NCI-H187 treated with DMSO at 0.1 percent for 48 hours (cell line): ENCODE measurements at places on chromosomes 12 and 14.

DNA sequence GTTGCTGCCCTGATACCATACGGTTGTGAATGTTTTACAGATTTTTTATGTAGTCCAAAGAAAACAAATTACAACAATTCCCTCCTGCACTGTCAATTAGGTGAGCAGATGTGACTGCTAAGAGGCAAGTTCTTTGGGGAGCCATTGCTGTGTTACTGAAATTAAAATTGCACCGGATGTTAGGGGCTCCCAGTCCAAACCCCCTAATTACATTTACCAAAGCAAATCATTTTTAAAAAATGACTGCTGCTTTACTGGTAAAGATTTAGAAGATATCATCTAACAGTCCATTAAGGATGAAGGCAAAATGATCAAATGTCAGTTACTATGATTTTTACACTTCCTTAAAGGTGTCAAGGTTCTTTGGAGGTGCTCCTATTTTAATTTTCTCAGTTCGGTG, 70.1 kb upstream of the CSRP2 start:
- no peak for DNase-seq

DNA sequence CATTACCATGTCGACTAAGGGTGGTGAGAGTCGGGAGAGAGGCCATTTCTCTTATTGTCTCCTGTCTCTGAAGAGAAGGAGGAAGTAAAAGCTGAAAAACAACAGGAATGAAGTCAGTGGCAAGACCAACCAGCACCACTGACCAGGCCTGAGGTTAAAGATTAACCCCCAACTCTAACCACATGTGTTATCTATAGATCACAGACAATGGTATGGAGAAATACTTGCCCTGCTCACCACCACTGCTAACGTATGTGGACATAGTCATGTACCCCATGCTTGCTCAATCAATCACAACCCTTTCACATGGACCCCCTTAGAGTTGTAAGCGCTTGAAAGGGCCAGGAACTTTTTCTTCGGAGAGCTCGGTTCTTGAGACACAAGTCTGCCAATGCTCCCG, 690.9 kb upstream of the LMO3 start:
- DNase-seq: no peak

DNA sequence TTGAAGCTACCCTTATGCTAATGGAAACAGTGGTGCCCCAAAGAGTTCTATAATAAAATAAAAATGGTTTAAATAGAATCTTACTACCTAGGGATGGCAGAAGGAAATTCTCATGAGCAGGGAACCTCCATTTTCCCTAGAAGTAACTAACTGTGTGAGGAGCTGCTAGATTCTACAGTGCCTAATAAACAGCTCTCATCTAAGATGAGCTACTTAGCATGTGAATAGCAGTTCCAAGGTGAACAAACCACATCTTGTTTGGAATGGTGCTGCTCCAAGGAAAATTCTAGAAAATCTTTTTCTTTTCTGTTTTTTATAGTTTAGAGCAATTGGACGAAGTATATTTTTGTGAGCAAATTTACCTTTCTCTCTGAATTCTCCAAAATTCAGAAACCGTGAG, 1015.3 kb upstream of the NOVA1 start:
- no peak for DNase-seq

GRCh38 chr14:29465095-29465494, 462.6 kb downstream of the PRKD1 start:
- no peak for DNase-seq

GRCh38 chr12:45049912-45050750, 768 bp downstream of the DBX2 start:
- DNase-seq: no peak

GRCh38 chr12:48996794-48997718, 2.1 kb downstream of the DDN start:
- DNase-seq: peak; percentile 34

DNA sequence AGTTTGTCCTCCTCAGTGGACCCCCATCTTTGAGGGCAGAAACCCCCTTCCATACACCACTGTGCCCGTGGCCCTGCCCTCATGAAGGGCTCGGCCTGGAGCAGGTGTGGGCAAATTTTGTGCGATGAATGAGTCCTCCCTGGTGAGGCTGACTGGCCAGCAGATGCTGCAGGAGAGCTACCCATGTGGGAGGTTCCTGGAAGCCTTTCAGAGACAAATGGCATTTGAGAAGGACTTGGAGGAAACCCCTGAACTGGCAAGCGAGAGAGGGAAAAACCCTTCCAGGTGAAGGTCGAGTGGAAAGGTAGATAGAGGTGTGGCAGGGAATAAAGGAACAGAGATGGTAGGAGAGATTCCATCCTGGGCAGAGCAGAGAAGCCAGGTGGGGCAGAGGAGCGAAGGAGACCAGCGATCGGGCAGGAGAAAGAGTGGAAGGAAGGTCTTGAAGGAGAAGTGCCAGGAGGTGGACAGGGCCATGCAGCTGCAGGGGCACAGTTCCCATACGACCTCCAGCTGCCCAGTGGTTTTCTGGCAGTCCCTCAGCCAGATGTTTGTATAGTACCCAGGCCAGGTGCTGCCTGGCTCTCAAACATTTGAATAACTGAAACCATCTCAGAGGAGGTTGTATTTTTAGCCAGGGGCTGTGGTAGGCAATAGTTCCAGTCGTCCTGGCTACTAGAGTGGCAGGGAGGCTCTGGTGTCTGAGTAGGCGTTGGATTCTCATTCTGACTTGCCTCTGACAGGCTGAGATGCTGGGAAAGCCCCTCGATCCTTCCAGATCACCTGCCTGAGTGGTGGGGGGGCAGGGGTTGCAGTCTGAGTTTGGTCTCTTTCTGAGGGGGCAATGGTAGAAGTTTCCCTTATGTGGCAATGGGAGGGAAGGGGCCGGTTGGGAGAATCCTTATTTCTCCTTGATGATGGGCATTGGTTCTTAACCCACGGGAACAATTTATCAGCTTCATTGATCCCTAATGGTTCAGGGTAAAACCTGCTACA, 40.1 kb downstream of the FBXL14 start:
- DNase-seq: no peak

- no peak for DNase-seq
Measured at GRCh38 chr12:123808167-123808566, 46.1 kb downstream of the DNAH10 start.

- no peak for DNase-seq
Measured at GRCh38 chr12:106204312-106204711, 43.5 kb downstream of the CKAP4 start.

DNA sequence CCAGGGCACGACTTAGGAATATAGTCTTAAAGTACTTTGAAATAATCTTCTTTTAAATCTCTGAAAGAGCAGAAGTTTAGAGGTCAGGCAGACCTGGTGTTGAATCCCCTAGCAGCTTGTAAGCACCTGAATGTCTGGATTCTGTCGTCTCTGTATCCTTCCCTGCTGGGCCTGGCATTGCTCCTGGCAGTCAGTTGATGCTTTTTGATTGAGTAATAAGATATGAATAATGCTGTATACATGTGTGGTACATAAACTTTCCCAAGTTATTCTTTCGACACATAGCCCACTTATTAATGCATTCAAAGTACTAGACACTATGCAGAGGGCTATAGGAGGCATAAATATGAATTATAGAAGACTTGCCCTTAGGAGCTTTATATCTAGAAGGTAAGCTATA, 31.4 kb downstream of the EVL start:
- DNase-seq: no peak

GRCh38 chr14:74954947-74955228, 509 bp downstream of the PGF start:
- DNase-seq: no peak

- DNase-seq: peak; percentile 48
Measured at GRCh38 chr12:106302401-106303201, at the start of gene TCP11L2. Gene TCP11L2, plus strand, starts transcription at chr12:106302733. Its CDS starts 8,343 bp downstream, at chr12:106311076.

GRCh38 chr14:52131640-52132320, 62.9 kb upstream of the NID2 start:
- DNase-seq: peak; percentile 23

DNA sequence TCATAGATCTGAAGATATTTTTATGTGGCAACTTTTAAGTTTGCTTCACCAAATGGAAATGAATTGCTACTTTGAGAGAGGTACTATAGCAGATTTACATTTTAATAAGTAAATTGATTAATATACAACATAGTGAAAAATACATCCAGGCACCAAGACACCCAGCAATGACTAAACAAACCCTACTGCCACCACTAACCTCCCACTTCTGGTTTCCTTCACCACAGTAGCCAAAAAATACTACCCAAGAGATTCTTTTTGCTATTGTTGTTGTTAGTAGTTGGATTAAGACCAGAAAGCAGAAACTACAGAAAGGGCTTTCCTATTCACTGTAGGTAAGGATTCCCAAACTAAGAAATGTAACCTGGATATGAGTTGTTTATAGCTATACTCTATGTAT, 54.1 kb downstream of the COCH start:
- DNase-seq: no peak

GRCh38 chr14:61753631-61754030, 8.6 kb upstream of the SNAPC1 start:
- no peak for DNase-seq

DNA sequence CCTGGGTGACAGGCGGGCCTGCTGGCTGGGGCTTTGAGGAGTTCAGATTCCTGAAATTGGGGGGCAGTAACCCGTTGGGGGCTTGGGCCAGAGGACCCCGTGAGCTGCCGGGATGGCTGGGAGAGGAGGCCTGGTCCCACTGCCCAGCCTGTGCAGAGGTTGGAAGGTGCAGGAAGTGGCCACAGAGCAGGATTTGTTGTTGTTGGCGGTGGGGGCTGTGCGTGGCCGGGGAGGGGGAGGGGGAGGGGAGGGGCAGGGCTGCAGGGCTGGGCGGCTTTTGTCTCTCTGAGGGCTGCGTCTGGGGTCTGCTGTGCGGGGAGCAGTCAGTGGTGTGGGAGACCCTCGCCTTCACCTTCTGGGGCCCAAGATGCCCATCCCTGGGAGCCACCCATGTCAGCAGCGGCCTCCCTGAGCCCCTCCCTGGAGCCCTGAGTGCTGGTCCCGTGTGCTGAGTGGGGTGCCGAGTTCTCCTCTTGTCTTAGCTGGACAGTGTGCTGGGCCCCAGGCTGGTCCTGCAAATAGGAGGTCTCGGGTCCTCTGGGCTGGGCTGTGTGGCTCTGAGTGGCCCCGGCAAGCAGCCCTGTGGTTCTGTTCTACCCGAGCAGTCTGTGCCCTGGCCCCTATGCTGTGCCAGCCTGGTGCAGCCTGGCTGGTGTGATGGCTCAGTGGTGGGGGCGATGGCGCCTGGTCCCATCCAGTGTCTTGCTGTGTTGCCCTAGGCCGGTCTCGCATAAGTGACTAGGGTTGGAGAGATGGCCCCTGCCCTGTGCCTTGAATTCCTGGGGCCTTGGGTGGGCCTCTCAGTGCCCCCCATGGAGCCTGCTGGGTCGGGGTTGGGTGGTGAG, 10.3 kb downstream of the KIF26A start:
- DNase-seq: no peak

- DNase-seq: no peak
Measured at GRCh38 chr14:68728342-68729106, 64.3 kb downstream of the ZFP36L1 start.

DNA sequence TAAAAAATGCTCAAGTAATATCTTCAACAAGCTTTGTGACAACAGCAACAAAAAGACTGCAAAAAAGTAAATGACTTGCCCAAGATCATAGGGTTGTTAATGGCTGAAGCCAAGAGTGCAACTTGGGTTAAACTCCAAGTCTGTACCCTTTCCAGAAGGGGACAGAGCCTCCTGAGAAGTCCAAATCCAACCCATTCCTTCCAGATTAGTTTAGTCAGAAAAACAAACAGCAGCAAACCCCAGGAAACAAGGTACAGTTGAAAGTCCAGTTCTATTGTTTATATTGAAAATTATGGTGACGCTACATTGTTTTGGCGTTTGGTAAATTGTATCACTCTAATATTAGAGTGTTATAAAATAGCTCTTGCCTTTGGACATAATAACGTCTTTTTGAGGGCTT, 239.9 kb downstream of the SPTSSA start:
- DNase-seq: no peak

DNA sequence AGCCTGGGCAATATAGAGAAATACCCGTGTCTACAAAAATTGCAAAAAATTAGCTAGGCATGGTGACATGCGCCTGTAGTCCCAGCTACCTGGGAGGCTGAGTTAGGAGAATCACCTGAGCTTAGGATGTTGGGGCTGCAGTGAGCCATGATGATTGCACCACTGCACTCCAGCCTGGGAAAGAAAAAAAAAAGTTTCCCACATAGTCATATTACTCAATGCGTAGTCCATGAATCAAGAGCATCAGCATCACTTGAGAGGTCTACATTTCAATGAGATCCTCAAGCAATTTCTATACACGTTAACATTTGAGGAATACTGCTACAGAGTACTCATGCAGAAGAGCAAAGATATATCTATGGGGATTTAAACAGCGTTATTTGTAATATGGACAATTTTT, 5.2 kb upstream of the LRRC23 start:
- no peak for DNase-seq

- DNase-seq: no peak
Measured at GRCh38 chr14:25089496-25089895, 39.5 kb upstream of the STXBP6 start.

GRCh38 chr14:88004506-88005036, 364 bp upstream of the GPR65 start:
- DNase-seq: no peak

DNA sequence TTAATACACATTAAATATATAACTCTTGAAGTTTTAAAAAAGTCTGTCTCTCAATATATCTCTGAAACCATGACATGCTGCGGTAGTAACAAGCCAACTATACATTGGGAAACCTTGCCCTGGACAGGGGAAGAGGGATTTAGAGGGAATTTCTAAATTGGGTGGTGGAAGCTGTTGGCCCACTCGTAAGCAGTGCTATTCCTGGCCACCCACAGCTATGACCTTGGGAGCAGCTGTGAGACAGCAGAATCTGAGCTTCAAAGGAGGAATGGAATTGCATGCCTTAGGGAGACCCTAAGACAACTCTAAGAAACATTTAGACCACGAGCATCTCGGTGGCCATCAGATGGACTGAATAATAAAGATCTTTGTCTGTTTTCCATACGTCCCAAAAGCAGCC, 15.8 kb upstream of the GCH1 start:
- DNase-seq: no peak

DNA sequence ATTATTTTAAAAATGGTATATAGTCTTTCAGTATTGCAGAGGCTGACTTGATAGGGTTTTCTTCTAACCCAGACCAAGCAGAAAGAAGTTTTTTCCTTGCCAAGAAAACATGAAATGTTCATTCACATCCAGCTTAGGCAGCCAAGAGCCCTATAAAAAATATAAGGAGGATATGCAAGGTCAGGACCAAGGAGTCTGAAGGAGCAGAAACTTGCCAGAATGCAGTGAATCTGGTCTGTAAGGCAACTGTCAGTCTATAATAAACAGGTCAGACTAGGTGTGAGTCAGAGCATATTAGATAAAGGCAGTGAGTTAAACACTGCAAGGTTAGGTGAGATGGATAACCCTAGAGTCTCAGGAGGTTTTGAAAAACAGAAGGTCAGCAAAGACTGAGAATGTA, 645.5 kb downstream of the C12orf50 start:
- DNase-seq: no peak

- DNase-seq: peak; percentile 30
Measured at GRCh38 chr12:46266382-46266791, 2.5 kb downstream of the SLC38A1 start.

- no peak for DNase-seq
Measured at GRCh38 chr12:87491089-87491488, 538.1 kb downstream of the C12orf50 start.

- DNase-seq: no peak
Measured at GRCh38 chr14:49879646-49880204, 13.2 kb upstream of the ARF6 start.
